ENCODE measurements at places on chromosomes 11 and 22. TPM values are rescaled to one million over a fixed set of nuclear protein-coding genes. Genes with fewer than 3 reads are reported as not detected.

DNA sequence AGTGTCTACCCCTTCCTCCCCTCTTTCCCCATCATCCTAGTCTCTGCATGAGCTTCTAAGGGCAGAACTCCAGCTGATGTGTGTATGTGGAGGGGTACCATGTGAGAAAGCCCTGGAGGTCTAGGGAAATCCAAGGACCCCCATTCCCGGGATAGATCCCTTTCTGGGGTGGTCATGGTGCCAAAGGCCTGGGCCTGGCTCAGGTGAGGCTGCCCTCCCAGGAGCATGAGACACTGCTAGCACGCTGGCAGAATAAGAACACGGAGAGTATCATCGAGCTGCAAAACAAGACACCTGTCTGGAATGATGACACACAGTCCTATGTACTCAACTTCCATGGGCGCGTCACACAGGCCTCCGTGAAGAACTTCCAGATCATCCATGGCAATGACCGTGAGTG is 19.6 kb downstream of the TUB start:
- H3K4me3 ChIP-seq, result no peak overlapping the region
- DNase-seq, result no peak
- H3K36me3 ChIP-seq, result no peaks in the 10 kb centered on the region
- H3K27me3 ChIP-seq, result no peaks in the 10 kb centered on the region
- no peaks in the 10 kb centered on the region for H3K4me1 ChIP-seq

GRCh38 chr11:104003491-104003890 is 32.9 kb upstream of the DDI1 start:
- no peak for DNase-seq
- no peak overlapping the region for H3K27ac ChIP-seq
- no peak overlapping the region for H3K4me3 ChIP-seq
- no peaks in the 10 kb centered on the region for H3K36me3 ChIP-seq
- no peaks in the 10 kb centered on the region for H3K27me3 ChIP-seq

GRCh38 chr11:117097389-117098268 is 599 bp downstream of the SIK3 start:
- peak overlapping the region; percentile 99 for H3K27ac ChIP-seq
- no peaks in the 10 kb centered on the region for H3K27me3 ChIP-seq
- no peaks in the 10 kb centered on the region for H3K4me1 ChIP-seq
- DNase-seq, result peak; percentile 50

DNA sequence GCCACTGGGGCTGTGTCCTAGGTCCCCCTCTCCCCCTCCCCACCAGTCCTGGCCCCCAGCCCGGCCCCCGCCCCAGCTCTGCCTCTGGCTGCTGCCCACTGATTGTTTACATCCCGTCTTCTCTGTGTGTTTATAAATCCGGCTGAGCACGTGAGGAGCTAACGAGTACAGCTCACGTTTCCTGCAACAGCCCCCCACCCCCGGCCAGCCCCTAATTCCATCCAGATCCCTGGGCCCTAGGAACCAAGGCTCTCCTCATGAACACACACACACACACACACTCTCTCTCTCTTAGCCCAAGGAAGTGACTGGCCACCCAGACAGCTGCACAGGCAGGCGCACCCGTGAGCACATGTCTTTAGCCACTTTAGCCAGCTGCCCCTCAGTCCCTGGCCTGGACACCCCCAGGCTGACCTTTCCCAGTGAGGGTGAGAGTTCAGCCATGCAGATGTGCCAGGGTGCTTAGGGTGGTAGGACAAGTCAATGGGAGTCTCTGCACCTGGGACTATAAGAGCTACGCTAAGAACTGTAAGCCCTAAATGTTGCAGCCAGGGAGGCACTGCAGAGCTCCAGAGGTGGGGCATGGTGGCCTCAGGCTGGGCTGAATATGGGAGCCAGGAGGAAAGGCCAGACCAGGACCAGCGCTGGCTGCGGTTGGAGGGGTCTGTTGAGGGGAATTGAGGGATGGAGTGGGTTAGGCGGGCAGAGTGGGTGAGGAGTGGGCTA is 2.9 kb downstream of the CLCF1 start:
- H3K4me3 ChIP-seq, result peak overlapping the region; percentile 6
- H3K27ac ChIP-seq, result peak overlapping the region; percentile 92
- peak; percentile 58 for DNase-seq
- H3K36me3 ChIP-seq, result no peaks in the 10 kb centered on the region

Gene MMP12
- not detected for total RNA-seq

Gene DERL3
- not detected for total RNA-seq

DNA sequence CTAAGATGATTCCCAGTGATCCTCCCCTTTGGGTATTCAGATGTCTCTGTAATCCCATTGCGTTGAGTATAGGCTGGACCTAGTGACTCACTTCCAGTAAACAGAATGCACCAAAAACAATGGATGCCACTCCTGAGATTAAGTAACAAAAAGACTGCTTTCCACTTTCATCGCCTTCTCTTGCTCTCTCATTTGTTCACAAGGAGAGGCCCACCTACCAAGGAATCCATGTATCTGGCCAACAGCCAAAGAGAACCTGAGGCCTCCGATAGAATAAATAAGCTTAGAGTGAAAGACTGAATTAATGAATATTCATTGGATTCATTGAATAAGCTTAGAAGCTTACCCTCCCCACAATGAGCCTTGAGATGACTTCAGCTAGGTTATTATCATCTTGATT is 454.6 kb downstream of the KCNA4 start:
- no peaks in the 10 kb centered on the region for H3K4me1 ChIP-seq
- DNase-seq, result no peak
- H3K27ac ChIP-seq, result no peak overlapping the region
- no peaks in the 10 kb centered on the region for H3K36me3 ChIP-seq

DNA sequence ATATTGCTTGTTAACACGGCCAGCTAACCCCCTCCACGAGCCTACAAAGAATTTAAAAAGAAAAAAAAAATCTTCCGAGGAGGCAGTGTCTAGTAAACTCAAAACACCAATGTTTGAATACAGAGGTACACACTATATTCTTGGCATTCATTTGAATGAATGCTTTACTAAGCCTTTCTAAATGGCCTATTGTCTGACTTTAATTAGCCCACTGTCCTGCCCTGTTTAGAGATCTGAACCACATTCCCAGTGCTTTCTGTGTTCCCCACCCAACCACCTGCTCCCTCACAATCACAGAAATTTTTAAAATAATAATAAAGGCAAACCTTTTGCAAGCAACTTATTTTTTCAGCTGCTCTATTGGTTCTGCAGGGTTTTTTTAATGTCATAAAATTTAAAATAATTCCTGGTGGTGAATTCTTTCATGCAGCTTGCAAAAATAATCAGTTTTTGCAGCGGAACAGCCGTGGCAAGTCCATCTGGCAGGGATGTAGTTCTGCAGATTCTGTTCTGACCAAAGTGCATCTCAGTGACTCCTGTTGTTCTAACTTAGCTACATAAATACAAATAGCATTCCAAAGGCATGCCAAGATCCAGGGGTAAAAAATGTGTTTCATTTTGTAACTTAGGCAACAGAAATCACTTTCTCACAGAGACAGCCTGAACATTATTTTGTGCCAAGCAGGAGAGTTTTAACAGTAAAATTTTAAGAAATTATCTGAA is 23.8 kb downstream of the POU2AF2 start:
- no peak overlapping the region for H3K27ac ChIP-seq
- no peak overlapping the region for H3K4me3 ChIP-seq
- H3K27me3 ChIP-seq, result no peaks in the 10 kb centered on the region

GRCh38 chr22:50697667-50698506 is 25.3 kb downstream of the SHANK3 start:
- peaks cover 3% of the 10 kb centered on the region for H3K4me1 ChIP-seq
- H3K36me3 ChIP-seq, result no peaks in the 10 kb centered on the region
- H3K27ac ChIP-seq, result no peak overlapping the region
- no peak for DNase-seq

GRCh38 chr11:12470236-12470635 is 92.9 kb downstream of the PARVA start:
- H3K4me3 ChIP-seq, result no peak overlapping the region
- DNase-seq, result no peak
- H3K36me3 ChIP-seq, result no peaks in the 10 kb centered on the region
- peak overlapping the region; percentile 58 for H3K27ac ChIP-seq
- H3K4me1 ChIP-seq, result no peaks in the 10 kb centered on the region

Gene MPPED1
- not detected for total RNA-seq

DNA sequence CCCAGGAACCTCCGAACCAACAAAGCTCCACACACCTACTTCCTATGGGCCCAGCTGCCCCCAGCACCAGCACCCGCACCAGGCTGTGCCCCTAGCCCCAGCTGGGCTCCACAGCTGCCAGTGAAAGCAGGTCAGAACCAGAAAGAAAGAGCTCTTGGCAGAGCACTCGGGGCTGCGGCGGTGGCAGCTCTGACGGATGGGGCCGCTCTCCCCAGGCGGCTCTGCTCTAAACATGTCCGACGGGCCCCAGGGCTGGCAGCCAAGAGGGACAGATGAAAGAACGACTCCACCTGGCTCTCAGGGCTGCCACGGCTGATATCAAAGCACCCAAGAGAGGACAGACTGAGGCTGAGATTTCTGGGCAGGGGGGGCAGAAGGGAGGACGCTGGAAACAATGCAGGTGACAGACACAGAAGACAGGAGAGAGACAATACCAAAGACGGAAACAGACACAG is 25.7 kb downstream of the LRFN4 start:
- DNase-seq, result no peak
- H3K4me3 ChIP-seq, result no peak overlapping the region
- H3K27ac ChIP-seq, result no peak overlapping the region
- H3K27me3 ChIP-seq, result no peaks in the 10 kb centered on the region
- no peaks in the 10 kb centered on the region for H3K4me1 ChIP-seq
- H3K36me3 ChIP-seq, result no peaks in the 10 kb centered on the region

GRCh38 chr11:98194611-98195010 is 826.1 kb upstream of the CNTN5 start:
- no peaks in the 10 kb centered on the region for H3K4me1 ChIP-seq
- no peak overlapping the region for H3K27ac ChIP-seq
- no peak for DNase-seq
- H3K27me3 ChIP-seq, result no peaks in the 10 kb centered on the region
- H3K36me3 ChIP-seq, result no peaks in the 10 kb centered on the region
- H3K4me3 ChIP-seq, result no peak overlapping the region

DNA sequence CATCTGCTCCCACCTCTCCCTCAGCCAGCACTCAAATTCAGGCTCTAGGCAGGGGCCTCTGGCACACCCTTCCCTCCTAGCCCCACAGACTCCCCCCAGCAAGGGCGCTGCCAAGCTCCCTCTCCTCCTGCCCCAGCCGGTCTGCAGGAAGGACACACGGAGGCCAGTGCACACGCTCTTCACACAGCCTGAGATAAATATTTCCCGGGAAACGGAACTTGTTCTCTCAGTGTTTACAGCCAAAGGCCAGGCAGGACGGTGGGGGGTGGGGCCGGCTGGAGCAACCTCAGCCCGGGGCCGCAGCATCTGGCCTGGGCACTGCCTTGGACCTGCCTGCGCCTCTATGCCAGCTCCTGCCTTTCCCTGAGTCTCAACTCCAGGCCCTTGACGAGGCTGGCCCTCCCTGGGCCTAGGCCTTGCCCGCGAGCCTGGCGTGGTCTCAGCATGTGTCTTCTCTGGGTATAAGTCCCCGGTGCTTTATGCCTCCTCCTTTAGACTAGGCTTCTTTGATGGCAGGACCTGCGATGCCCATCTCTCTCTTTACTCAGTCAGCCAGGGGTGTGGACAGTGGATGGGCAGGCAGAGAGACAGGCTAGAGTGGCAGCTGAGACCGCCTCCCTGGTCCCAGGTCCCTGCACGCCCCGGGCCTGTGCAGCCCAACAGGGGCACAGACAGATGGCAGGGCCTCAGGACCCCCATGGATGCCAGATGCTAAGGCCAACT is 48.4 kb downstream of the PDE2A start:
- H3K27ac ChIP-seq, result peak overlapping the region; percentile 62
- H3K27me3 ChIP-seq, result no peaks in the 10 kb centered on the region
- no peaks in the 10 kb centered on the region for H3K4me1 ChIP-seq
- H3K4me3 ChIP-seq, result no peak overlapping the region

GRCh38 chr11:66343176-66343575 is 1.7 kb downstream of the BRMS1 start:
- DNase-seq, result no peak
- H3K4me3 ChIP-seq, result no peak overlapping the region
- peaks cover 12% of the 10 kb centered on the region for H3K4me1 ChIP-seq
- no peaks in the 10 kb centered on the region for H3K36me3 ChIP-seq
- no peaks in the 10 kb centered on the region for H3K27me3 ChIP-seq

GRCh38 chr11:113504071-113504470 is 28.9 kb upstream of the DRD2 start:
- H3K4me1 ChIP-seq, result no peaks in the 10 kb centered on the region
- DNase-seq, result no peak
- no peak overlapping the region for H3K27ac ChIP-seq
- H3K4me3 ChIP-seq, result no peak overlapping the region

DNA sequence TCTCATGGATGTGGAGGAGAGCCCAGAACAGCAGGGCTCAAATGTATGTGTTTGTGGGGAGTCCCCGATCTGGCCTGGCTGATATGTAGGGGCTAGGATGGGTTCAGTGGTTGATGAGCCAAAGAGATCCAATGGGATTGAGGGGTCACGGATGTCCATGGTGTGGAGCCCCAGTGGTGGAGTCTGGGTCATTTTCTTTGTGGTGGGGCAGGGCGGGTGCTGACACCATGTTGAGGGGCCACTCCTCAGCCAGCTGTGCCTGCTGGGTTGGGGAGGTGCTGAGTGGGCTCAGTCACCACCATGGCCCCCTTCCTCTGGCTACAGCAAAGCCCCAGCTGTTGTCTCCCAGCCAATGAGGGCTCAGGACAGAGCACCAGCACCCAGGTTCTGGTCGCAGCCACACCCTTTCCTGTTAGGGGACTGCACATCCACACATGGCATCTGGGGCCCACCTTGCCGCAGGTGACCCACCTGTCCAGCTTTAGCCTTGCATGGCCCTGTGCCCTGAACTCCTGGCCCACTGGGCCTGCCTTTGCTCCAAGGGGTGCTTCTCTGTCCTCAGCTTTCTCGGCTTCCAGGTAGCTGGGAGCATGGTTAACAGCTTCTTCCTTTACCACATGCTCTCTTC is 3.2 kb upstream of the GNAZ start:
- no peak overlapping the region for H3K27ac ChIP-seq
- DNase-seq, result peak; percentile 7
- H3K27me3 ChIP-seq, result no peaks in the 10 kb centered on the region
- no peaks in the 10 kb centered on the region for H3K36me3 ChIP-seq
- H3K4me1 ChIP-seq, result no peaks in the 10 kb centered on the region
- no peak overlapping the region for H3K4me3 ChIP-seq

Gene HTR3A
- total RNA-seq, result not detected

Gene TMEM132A
- total RNA-seq, result 14.9 TPM

Gene RASD2
- not detected for total RNA-seq

Gene APOL4
- total RNA-seq, result not detected

GRCh38 chr11:10329935-10330334 is 25.1 kb downstream of the ADM start:
- H3K36me3 ChIP-seq, result no peaks in the 10 kb centered on the region
- H3K4me1 ChIP-seq, result peaks cover 2% of the 10 kb centered on the region
- no peak overlapping the region for H3K27ac ChIP-seq
- no peak for DNase-seq
- no peak overlapping the region for H3K4me3 ChIP-seq

Gene MAPK8IP2
- 6.1 TPM for total RNA-seq

GRCh38 chr11:763073-763463 is 14.2 kb downstream of the GATD1 start:
- H3K4me3 ChIP-seq, result no peak overlapping the region
- H3K27me3 ChIP-seq, result no peaks in the 10 kb centered on the region
- no peaks in the 10 kb centered on the region for H3K36me3 ChIP-seq
- no peak overlapping the region for H3K27ac ChIP-seq

GRCh38 chr11:110301032-110301431 is 4.6 kb upstream of the RDX start:
- no peak overlapping the region for H3K4me3 ChIP-seq
- DNase-seq, result no peak
- H3K36me3 ChIP-seq, result no peaks in the 10 kb centered on the region
- H3K4me1 ChIP-seq, result no peaks in the 10 kb centered on the region
- no peaks in the 10 kb centered on the region for H3K27me3 ChIP-seq
- no peak overlapping the region for H3K27ac ChIP-seq

Data from uterus (tissue), 4 donors.